ENCODE measurements at places on chromosomes 2 and 18. TPM values are rescaled to one million over a fixed set of nuclear protein-coding genes. Genes with fewer than 3 reads are reported as not detected.

REG3G gene
- not detected for total RNA-seq

- no peak for DNase-seq
Measured at GRCh38 chr2:220394433-220394832, 767.0 kb downstream of the SLC4A3 start.

INHA gene
- not detected for total RNA-seq

DNA sequence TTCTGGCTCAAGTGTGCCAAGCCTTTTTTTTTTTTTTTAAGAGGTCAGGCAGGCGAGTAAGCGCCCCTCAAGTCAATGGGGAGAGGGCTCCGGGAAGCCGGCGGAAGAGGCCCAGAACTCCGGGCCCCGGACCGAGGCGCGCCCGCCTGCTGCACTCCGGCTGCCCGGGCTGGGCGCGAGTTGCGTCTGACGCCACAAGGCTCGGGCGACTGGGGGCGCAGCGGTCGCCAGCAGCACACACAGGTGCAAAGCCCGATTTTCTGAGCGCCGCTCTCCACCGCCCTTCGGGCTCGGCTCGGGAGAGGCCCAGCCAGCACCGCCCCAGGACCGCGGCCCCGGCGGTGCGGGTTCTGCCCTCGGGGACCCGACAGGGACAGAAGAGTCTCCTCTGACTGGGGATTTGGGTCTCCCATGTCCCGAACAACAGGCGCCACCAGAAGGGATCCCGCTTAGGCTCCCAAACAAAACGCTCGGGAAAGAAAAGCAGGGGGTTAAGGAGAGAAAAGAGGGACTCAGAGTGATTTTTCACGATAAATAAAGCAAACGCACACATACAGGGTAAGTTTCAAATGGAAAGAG is 787 bp downstream of the ERBB4 start:
- no peak for DNase-seq

DNA sequence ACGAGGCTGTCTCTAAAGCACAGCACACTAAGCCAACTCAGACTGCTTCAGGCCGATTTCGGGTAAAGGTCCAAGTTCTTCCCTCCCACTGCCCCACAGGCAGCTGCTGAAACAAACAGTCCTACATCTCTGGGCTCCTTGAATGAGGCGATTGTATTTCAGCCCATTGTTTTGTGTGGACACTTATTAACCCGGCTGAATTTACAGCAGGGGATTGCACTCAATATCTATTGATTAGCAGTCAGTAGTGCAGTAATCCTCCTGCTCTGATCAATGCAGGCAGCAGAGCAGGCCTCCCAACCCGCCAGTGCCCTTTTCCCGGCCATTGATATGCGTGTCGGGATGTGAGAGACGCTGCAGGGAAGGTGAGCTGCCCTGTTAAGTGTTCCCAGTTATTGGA is 330.1 kb downstream of the CMPK2 start:
- DNase-seq, result no peak

- peak; percentile 81 for DNase-seq
Measured at GRCh38 chr2:96146153-96146880, 1.1 kb upstream of the DUSP2 start.

- no peak for DNase-seq
Measured at GRCh38 chr2:218882461-218882816, 1.8 kb downstream of the WNT10A start.

DNA sequence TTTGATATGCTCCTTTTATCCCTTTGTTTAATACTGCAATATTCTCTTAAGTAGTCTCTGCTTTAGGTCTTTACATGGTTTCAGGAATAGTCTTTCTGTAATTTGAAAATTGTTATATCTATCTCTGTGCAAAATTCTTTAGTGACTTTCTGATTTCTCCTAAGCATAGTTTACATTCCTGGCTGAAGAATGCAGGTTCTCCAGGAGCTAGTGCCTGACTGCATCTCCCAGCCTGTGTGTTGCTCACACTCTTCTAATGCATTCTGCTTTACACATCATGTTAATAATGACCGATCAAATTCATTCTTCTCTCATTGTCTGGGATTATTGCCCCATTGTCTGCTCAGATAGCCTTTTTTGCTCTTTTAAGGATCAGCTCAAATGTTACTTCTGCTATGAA is 1349.2 kb downstream of the DSC3 start:
- no peak for DNase-seq

DNA sequence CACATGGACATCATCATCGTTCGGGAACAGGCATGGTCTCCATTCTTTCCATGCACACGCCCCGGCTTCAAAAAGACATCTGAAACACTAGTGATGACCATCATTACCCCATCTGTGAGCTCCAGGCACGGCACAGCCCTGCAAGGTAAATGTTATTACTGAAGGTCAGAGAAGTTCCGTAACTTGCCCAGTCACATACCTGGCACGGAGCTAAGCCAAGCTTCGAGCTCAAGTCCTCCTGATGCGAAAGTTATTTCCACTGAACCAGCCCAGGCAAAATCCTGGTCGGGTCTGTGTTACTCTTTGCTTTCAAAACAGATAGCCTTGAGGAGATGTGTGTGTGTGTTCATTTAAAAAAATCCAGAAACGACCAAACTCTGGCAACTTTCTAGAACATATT is 22.8 kb downstream of the FHL2 start:
- DNase-seq, result no peak

CNTNAP5 gene
- total RNA-seq, result 4.5 TPM

- DNase-seq, result no peak
Measured at GRCh38 chr2:224069172-224069571, 30.1 kb upstream of the SERPINE2 start.

- no peak for DNase-seq
Measured at GRCh38 chr2:25054720-25055119, 12.8 kb downstream of the EFR3B start.

DNA sequence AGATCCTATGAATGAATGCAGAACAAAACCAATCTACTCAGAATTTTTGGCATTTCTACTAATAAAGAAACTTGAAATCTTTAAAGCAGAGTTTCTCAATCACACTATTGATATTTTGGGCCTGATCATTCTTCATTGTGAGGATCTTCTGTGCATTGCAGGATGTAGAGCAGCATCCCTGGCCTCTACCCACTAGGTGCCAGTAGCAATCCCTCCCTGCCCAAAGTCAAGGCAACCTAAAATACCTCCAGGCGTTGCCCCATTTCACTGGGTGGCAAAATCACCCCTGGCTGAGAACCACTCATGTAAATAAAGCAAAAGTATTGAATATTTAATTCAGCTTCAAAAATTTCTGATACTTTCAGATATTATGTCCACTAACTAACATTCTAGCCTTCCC is 213.0 kb downstream of the SP3 start:
- no peak for DNase-seq

DNA sequence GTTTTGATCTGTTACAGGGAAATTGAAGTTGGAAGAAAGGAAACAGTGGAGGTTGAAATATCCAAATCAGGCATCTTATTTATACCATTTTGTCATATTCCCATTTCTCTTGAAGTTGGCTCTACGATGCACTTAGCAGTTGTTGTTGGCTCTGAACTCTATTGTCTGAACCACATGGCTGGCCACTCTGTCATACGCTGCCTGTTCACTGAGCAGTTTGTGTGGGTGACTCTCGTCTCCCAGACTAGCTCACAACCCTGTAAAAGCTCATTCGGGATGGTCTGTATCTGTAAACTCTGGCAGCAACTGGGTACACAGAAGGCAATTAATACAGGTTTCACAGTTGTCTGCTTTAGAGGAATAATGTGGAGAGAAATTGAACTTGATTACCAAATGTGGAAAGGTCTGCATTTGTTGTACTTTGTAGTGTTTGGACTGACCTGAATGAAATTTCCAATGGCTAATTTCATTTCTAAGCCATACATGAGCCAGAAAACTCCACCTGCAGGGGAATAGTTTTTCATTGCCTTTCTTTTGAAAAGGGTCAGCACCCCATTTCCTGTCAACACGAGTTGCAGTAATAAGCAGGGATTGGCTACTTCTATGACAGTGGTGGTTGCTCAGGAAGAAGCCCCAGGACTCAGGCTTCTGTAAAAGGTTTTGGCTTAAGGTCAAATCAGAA is 378.2 kb downstream of the OSR1 start:
- DNase-seq, result no peak

- DNase-seq, result peak; percentile 84
Measured at GRCh38 chr2:8004250-8004681, 677.6 kb upstream of the ID2 start.

GRCh38 chr2:170088776-170089175 is 89.2 kb upstream of the MYO3B start:
- DNase-seq, result no peak

DNA sequence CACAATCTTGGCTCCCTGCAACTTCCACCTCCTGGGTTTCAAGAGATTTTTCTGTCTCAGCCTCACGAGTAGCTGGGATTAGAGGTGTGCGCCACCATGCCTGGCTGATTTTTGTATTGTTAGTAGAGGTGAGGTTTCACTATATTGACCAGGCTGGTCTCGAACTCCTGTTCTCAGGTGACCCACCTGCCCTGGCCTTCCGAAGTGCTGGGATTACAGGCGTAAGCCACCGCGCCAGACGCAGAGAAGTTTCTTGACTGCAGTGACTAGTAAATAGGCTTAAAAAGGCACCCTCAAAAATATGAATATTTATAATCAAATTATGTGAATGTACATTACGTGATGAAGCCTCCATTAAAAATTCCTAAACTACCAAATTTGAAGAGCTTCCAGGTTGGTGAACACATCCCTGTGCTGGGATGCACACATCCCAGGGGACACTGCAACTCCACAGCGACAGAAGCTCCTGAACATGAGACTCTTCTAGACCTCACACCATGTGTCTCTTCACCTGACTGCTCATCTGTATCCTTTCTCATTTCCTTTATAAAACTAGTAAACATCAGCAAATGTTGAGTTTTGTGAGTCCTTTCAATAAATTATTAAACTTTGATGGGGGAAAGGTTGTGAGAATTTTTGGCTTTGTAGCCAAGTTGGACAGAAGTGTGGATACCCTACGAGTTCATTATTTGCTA is 203.3 kb upstream of the SPOPL start:
- no peak for DNase-seq

DNA sequence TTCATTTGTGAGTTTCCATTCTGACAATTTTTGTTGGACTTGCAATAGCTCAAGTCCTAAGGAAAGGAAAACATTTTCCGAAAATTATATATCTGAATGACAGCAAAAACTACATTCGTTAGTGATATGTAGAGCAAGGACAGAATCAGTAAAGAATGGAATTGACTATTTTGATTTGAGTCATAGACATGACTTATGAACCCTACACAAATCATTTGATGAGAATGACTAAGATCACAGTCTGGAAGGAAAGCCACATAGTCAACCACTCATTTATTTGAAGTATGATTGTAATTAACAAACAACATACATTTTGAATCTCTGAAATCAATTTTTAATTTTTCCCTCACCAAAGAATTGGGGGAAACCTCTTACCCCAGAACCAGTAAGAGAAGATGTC is 231.6 kb upstream of the CRIM1 start:
- DNase-seq, result no peak

DNA sequence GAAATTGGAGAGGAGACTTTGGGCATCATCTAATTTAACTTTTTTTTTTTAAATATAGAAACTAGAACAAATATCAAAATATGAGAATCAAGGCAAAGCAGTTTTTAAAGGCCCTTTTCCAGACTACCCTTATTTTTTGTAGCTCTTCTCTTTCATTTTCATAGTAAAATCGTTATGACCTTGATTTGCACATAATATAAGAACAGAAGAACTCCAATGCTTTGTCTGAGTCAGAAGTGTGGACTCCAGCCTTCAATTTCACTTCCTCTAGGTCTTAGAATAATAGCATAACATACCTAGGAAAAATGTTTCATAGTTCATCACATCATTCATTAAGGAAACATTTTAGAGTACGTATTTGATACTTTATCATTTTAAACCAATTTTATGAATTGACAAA is 74.4 kb downstream of the ANKRD12 start:
- DNase-seq, result no peak
